Stimulated activated CD8-positive, alpha-beta memory T cell treated with anti-CD3 and anti-CD28 coated beads, Interleukin-7, amount 100 ng/mL, for 1 hour (primary cell): ENCODE measurements at places on chromosomes 4 and X.

- no peak for DNase-seq
Observed at GRCh38 chr4:139295942-139296299, 5.4 kb upstream of the NAA15 start.

DNA sequence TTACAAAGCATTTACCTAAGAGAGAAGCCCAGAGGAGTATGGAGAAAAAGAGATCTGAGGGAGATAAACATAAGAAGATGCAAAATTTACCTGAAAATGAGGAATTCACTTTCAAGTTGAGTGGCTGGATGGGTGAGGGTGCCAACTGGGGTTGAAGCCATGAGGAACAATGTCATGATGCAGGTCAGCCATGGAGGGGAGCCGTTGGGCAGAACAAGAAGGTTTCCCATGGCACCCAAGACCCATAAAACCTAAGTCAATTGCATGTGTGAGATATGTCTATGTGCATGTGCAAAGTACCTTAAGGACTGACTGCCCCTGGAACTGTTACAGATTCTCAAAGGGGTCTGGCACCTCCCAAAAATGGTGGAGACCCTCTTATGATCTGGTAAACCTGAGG lies 46.6 kb upstream of the PRRG1 start:
- DNase-seq, result no peak

GRCh38 chr4:114875630-114876029 lies 237.8 kb downstream of the NDST4 start:
- no peak for DNase-seq

- no peak for DNase-seq
Observed at GRCh38 chr4:140237616-140238350, 83.8 kb upstream of the MAML3 start.

DNA sequence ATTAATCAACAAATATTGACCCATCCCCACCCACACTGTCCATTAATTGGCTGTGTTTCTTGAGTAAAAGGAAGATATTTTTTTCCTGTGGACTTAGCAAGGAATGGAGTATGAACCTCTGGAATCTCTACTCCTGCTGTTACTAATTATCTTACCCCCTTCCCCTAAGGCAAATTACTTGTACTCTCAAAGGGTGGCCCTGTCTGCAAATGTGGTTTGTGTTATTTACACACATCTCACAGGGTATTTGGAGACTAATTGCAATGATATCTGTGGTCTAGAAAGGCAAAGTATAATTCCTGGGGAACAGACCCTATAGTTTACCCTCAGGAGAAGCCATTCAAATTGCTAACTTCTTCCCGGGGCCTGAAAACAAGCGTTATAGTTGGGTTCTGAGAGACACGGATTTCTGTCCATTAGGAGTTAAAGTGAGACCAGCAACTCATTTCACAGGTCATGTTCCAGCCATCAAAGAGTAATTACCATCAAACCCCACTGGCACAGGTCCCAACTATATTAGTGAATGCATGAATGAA lies 133.0 kb upstream of the RASGEF1B start:
- no peak for DNase-seq

GRCh38 chr4:2923141-2923551 lies 40.1 kb downstream of the NOP14 start:
- no peak for DNase-seq

DNA sequence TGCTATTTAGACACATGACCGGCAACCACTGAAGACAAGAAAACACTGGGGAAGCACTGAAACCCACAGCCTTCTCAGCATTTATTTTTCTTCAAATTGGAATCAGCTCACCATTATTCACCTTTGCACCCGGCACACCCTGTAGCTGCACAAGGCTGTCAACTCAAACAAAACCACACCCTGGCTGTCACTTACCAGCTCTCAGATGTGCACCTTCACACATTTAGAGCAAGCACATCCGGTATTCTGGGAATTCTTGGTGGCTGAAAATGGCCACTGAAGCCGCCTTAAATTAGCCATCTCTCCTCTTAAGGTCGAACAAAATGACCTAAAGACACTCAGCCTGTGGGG lies 5.9 kb downstream of the ZFYVE28 start:
- DNase-seq, result peak; percentile 25

DNA sequence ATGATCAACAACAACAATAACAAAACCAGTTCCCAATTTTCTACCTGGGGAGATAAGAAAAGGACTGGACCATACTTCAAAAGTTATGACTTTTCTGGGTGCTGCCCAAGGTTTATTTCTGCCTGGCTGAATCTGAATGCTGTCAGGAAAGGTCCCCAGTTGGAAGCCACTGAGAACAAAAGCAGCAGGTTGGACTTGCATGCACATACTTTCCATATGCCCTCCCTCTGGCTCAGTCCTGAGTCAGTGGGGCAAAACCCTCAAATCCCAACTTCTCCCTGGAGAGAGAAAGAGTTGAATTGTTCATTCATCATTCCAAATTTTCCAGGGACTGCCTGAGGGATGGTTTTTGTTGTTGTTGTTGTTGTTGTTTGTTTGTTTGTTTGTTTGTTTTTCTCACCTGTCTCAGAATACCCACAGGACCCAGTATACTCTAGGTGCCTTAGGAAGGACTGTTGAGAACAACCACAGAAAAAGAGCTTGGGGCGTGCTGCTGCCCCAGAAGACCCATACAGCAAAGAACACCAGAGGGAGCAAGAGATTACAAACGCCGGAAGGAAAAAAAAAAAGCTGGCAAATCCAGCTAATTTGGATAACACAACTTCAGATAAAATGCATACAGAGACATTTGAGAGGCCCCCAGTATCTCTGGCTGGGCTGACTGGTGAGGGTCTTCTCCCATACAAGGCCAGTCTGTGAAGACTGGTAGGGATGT lies 138.9 kb upstream of the INPP4B start:
- DNase-seq, result no peak

DNA sequence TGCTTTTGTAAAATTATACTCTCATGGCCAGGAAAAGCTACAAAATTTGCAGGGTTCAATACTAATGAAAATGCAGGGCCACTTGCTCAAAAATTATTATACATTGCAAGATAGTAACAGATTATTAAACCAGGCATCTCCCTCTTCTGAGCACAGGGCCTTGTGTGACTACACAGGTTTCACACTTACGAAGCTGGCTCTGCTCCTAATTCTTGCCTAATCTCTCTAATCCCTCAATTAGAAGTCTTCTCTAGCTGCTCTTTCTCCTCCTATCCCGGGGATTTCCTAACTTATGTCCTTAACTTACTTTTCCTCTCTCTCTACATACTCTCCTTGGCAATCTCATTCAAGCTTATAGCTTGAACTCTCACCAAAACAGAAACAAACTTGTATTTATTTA lies 168.3 kb downstream of the AREG start:
- DNase-seq, result no peak

DNA sequence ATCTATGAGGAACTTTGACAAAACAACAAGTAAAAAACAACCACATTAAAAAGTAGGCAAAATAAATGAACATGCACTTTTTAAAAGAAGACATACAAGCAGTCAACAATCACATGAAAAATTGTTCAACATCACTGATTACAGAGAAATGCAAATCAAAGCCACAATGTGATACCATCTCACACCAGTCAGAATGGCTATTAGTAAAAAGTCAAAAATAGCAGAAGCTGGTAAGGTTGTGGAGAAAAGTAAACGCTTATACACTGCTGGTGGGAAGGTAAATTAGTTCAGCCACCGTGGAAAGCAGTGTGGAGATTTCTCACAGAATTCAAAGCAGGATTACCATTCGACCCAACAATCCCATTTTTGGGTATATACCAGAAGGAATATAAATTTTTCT lies 17.0 kb upstream of the LNX1 start:
- no peak for DNase-seq

DNA sequence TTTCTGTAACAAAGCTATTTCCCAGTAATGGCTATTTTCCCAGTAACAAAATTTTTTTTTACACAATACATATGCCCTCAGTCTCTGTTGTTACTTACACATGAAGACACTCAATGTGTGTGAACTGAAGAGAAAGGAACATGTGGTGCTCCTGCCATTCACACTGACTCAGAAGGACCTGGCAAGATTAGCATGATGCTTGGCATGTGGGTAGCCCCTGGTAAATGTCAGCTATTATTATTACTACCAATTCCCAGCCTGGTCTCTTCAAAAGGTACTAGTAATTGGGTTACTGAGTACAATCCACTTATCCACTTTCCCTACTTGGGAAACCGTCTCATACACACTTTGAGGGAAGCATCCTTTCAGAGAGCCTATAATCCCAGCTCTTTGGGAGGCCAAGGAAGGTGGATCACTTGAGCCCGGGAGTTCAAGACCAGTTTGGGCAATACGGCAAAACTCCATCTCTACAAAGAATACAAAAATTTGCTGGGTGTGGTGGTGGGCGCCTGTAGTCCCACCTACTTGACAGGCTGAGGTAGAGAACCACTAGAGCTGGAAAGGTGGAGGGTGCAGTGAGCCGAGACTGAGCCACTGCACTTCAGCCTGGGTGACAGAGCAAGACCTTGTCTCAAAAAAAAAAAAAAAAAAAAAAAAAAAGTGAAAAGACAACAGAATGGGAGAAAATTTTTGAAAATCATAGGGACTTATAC lies 14.6 kb downstream of the RBBP7 start:
- DNase-seq, result no peak

GRCh38 chrX:105894721-105895120 lies 72.4 kb downstream of the NRK start:
- DNase-seq, result no peak

DNA sequence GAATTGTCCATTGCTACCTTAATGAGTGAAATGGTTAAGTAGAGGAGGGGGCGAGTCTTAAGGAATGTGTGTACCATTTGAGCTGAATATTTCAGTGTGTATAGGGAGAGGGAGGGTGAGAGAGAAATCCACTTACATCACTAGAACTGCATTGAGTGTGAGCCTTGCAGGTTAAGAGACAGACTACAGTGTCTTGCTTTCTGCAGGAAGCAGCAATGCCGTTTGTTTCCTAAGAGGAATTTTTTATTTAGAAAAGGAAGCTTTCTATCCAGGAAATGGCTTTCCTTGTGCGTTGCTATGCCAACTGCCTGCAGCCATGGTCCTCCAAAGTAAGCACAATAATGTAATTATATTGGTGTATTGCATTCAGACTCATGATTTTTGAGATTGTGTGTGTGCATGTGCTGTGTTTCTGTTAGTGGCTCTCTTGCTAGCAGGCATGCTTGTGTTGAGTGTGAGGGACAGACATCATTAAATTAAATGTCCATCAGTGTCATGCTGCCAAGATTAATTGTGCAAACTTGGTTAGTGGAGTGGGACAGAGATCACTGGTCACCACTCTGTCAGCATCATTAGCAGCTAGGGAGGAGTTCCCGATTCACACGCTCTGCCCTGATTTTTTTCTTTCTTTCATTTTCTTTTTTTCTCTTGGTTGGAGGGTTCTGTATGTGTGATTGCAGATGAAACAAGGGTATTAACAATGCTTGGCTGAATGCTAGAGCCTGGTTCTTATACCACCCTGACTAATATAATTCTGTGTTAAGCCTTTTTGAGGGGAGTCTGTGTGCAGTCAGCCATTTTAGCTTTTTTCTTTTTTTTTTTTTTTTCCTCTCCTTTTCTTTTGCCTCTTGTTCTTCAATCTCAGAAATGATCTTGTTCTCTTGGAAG lies 164.3 kb downstream of the RAPGEF2 start:
- DNase-seq, result no peak

DNA sequence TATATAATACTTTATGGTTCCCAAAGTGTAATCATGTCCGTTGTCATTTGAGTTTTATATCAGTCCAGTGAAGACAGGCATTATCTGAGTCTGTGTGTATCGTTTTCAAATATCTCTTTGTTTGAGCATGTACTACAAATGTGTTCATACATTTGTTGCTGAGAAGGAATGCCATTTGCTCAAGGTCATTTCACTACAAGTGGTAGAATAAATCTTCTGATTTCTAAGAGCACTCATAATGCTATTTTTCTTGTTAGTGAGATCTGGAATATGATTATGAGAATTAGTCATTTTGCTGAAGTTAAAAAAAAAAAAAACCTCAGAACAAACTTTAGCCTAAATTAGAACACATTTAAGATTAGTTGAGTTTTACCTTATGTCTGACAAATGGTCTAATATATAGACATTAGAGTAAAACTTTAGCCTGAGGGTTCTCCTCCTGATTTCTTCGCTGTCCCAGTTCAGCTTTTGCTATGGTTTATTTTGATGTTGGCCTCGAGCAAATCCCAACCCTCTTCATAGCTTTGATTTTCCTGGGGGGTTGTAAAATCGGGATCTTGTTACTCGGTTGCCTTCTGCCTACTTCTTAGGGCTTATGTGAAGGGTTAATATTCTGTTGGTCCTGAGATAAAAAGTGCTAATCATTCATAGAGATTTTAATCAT lies 87.1 kb downstream of the TMEM131L start:
- no peak for DNase-seq

GRCh38 chr4:4555916-4556315 lies 14.1 kb upstream of the STX18 start:
- no peak for DNase-seq

GRCh38 chrX:73562984-73563737 lies at the start of gene CHIC1:
Gene CHIC1, plus strand, starts transcription at chrX:73563197. Its CDS starts 88 bp downstream, at chrX:73563285.
- DNase-seq, result peak; percentile 48

DNA sequence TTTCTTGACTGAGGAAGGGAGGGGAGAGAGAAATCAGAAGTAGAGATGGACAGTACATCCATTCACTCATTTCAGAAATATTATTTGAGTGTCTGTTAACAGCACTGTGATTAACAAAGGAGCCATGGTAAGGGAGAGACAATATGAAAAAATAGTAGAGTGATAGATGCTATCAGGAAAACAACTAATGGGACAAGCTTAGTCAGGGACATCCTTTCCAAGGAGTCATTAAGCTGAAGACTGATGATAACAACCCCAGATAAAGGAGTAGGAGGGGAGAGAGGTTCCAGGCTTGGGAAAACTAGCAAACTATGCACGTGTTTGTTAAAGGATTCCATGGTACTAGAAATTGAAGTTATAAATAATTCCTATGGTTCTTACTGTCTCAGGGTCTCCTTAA lies 122.2 kb downstream of the CBR4 start:
- no peak for DNase-seq

GRCh38 chr4:56870946-56871345 lies 36.8 kb upstream of the REST start:
- no peak for DNase-seq

- DNase-seq, result no peak
Observed at GRCh38 chr4:169345316-169345721, 74.6 kb upstream of the SH3RF1 start.

GRCh38 chr4:151991001-151991883 lies 230.4 kb upstream of the GATB start:
- DNase-seq, result no peak

DNA sequence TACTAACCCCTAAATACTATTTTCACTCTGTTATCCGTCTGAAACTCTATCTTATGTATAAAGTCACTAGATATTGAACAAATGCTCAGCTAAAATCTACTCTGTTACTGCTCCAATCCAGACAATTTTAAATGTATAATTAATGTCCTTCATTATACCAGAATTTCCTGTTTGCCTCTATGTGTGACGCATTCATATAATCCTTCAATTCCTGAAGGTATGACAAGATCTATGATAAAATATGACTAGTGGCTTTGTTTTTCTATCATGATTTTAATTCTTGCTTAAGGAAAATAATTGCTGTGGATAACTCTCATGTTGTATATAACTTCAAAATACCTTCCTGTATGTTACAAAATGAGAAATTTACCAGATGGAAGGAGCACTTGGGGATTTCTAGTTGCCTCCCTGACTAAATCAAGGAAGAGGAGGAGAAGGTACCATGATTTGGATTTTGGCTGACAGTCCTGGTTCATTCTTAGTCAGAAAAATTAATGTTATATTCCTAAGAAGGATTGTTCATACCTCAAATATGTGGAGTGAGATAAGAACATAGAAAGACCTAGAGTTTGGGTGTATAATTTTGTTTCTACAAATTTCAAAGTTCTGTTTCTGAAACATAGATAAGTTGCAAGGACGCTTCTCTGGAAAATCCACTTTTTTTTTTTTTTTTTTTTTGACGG lies 4.9 kb downstream of the CXCL6 start:
- DNase-seq, result no peak
